ENCODE measurements at places on chromosomes 11 and 22.

DNA sequence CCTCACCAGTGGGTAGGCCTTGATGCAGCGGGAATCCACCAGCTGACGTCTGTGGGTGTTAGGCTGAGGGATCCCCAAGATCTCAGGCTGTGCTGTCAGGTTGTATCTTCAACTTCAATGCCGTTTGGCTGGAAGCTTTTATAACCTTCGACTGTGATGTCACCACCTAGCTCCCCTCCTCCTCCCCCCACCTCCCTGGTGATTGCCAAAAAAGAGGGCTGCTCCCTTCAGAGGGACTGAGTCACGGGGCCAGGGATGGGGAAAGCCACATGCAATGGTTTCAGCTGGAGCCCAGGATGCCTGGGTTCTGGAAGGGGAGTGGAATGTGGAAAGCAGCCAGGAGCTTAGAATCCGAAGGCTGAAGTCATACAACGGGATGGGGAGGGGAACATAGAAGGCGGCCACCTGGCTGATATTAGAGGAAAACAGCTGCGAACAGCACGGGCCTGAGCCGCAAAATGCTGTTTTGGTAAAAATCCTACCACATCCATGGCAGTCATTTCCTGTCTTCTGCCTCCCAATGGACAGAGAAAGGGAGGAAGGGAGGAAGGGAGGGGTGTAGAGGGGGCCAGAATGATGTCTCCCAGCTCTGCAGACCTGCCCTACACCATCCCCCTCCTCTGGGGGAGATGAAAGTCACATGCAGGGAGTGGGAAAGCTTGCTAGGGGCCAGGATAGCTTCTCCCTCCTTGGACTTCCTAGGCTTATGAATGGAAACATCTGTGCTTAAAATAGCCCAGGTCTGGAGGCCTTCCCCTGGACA is at the start of gene LRRN4CL:
LRRN4CL (minus strand) TSS at position 110 of the 763 bp plus-strand sequence. CDS start 1,022 bp downstream, outside the sequence.
- no peak for DNase-seq

- DNase-seq: no peak
Measured at GRCh38 chr22:45336971-45337431, 27.3 kb downstream of the FAM118A start.

- no peak for DNase-seq
Measured at GRCh38 chr11:106409222-106409621, 331.8 kb downstream of the AASDHPPT start.

DNA sequence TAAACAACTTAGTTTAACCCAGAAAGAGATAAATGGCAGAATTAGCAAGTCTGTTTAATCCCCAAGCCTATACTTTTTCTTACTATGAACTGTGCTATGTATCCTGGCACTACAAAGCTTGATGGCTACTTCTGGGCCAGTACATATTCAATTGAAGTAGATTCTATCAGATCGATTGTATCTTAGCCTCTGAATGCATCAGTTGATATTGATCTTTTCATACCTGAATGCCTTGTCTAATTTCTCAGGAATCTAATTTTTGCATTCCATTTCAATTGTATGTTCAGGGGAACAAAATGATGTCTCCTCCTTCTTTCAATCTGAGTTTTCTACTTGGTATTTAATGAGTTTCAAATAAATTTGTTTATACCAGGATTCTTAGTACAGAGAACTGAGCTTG is 1137.9 kb downstream of the LRRC4C start:
- no peak for DNase-seq

DNA sequence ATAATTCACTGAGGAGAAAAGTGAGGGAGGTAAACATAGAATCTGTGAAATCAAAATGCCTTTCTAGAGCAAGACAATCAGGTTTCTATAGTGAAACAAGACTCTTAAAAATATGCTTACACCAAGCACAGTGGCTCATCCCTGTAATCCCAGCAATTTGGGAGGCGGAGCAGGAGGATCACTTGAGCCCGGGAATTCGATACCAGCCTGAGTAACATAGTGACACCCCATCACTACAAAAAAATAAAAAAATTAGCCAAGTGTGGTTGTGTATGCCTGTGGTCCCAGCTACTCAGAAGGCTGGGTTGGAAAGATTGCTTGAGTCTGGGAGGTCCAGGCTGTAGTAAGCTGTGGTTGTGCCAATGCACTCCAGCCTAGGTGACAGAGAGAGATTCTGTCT is 43.2 kb upstream of the ME3 start:
- no peak for DNase-seq

DNA sequence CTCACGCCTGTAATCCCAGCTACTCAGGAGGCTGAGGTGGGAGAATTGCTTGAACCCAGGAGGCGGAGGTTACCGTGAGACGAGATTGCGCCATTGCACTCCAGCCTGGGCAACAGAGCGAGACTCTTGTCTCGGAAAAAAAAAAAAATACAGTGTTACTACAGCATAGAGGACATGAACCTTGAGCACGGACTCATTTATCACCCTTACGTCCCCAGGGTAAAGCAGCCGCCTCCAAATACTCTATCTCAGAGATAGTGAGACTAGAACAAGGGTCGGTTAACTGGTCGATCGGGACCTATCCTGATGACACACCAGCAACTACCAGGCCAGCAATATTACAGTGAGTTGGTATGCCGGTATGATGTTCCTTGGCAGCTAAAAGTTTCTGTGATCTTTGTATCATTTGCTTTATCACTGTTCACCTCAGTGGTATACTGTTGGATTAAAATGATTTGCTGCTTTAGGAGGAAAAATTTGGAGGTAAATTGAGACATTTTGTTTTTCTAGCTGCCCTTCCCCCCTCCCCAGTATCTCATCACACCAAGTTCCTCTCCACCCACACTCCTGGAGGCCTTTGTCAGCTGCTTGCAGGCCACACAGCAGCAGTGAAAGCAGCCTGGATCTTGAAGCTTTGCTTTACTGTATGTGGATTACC is 7.0 kb upstream of the SIDT2 start:
- DNase-seq: no peak

DNA sequence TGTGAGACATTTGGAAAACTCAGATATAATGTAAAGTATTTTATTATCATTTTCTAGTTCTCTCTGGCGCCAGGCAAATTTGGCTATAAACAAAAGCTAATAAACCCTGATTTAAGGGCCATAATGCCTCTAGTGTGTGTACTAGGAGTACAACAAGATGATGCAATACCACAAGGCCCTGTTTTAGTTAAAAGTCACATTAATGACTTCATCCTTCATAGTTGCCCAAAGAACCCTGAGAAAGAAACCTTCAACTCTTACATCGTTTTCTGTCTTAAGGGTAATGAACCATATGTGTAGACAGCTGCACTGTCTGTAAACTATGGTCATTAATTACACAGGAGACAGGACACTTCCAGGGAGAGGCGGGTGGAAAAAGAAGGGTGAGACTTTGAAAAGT is 538.4 kb downstream of the FAM181B start:
- no peak for DNase-seq

- DNase-seq: no peak
Measured at GRCh38 chr11:45179686-45180178, 33.3 kb downstream of the PRDM11 start.

GRCh38 chr22:26168330-26168851 is 871 bp upstream of the SEZ6L start:
- peak; percentile 50 for DNase-seq

- no peak for DNase-seq
Measured at GRCh38 chr22:49460592-49461281, 366.9 kb downstream of the BRD1 start.

DNA sequence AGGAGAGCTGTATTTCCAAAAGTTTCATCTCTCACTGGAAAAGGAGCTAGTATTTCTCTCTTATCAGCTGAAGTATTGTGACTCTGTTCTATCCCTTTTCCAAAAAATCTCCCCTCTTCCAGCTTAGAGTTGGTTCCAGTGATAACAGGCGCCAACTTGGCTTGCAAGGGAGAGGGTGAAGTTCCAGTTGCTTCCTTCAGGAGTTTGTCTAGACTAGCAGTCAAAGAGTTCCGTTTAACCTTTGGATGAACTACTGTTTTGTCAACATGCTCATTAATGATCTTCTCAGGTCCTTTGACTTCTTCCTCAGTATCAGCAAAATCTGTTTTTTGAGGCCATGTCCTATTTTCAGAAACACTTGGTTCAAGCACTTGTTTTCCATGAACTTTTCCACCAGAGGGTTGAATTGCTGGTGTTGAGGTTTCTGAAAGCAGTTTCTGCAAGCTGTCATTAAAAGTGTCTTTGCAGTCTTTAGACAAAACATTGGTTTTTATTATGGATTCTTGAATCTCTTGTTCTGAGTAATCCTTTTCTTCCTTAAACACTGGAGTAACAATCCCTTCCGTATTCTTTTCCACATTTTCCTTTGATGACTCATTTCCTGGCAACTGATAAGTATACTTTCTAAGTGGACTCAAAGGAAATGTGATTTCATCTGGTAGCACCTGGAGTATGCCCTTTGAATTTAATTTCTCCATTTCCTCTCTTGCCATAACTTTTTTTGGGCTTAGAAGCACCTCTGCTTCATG is 39.7 kb upstream of the CCDC89 start:
- no peak for DNase-seq

DNA sequence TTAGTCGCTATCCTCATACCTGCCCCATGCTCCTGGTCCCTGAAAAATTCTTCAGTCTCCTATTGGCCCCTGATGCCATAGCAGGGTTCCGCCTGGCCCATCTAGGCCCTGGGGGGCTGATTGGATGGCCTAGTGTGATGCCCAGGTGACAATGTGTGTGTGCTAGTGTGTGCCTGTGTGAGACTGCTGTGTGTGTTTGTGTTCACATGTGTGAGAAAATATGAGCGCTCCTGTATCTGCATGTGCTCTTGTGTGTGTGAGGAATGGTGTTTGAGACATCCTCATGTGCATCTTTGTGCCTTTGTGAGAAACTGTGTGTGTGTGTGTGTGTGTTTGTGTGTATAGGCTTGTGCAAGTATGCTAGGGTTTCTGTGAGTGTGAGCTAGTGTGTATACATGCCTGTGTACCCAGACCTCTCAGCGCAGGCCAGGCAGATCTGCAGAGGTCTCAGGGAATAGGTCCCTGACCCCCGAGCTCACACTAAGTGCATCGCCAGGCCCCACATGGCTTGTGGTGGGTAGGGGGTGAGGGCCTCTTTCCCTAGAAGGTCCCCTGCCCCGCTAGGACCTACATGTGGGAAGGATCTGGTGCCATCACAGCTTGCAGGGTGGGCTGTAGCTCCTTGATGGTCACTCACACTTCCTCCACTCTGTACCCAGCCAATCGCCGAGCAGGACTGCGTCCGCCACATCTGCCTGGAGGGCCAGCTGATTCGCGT is 64.6 kb downstream of the OTOG start:
- DNase-seq: no peak

DNA sequence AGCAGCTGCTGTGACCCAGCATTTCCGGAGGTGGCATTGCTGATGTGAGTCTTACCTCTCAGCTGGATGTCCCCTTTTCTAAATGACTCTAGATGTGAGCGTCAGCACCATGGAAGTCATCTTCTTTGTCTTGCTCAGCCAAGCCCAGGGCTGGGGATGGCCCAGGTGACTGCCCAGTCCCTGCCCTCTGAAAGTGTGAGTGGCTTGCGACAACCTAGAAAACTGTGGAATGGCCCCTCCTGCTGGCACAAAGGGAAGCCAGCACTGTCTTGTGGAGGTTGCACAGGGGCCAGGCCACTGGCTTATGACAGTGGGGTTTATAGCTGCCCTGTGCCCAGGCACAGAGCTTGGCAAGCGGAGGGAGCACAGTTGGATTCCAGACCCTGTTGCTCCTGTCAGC is 6.2 kb downstream of the TUB start:
- no peak for DNase-seq

- DNase-seq: no peak
Measured at GRCh38 chr11:61168800-61169199, 7.6 kb upstream of the VPS37C start.

DNA sequence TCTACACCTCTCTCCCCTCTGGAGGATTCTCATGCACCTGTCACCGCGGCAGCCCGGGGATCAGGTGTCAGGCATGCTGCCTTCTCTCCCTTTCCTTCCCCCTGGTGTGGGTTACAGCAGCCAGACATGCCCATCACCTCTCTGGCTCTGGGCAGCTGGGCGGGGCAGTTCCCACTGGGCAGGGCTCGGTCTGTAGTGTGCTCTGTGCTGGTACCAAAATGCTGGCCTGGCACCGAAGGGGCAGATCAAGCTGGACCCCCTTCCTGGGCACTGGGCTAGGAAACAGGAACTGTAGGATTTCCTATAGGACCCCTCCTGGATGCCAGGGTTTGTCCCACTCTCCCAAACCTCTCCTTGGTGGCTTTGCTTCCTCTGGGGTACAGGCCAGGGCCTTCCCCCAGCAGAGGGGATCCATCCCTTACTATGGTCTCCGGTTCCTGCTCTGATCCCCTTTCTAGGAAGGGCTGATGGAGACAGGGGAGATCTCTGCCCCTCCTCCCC is 821 bp downstream of the GAL3ST1 start:
- DNase-seq: no peak

GRCh38 chr11:128988242-128988970 is 45.7 kb upstream of the TP53AIP1 start:
- no peak for DNase-seq

GRCh38 chr11:16346975-16347374 is 9.4 kb downstream of the SOX6 start:
- DNase-seq: no peak

DNA sequence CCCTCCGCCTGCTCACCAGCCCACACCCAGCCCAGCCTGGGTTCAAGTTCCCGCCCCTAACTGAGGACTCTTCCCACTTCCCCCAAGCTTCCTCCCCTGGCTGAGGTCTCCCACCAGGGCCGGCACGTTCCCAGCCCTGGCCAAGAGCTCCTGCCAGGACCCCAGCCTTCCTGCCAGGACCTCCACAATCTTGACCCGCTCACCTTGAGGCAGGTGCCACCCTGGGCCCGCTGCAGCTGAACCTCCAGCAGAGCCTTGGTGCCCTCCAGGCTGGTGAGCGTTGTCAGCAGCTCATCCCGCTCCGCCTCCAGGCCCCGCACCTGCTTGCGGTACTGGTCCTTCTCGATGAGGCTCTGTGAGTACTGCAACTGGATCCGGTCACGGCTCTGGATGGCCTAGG is 13.2 kb downstream of the CARD10 start:
- DNase-seq: no peak

- no peak for DNase-seq
Measured at GRCh38 chr11:115324581-115325432, 179.4 kb downstream of the CADM1 start.

- no peak for DNase-seq
Measured at GRCh38 chr11:121293288-121293594, 670 bp downstream of the SC5D start.

- DNase-seq: no peak
Measured at GRCh38 chr11:131109257-131109656, 193.0 kb upstream of the SNX19 start.

DNA sequence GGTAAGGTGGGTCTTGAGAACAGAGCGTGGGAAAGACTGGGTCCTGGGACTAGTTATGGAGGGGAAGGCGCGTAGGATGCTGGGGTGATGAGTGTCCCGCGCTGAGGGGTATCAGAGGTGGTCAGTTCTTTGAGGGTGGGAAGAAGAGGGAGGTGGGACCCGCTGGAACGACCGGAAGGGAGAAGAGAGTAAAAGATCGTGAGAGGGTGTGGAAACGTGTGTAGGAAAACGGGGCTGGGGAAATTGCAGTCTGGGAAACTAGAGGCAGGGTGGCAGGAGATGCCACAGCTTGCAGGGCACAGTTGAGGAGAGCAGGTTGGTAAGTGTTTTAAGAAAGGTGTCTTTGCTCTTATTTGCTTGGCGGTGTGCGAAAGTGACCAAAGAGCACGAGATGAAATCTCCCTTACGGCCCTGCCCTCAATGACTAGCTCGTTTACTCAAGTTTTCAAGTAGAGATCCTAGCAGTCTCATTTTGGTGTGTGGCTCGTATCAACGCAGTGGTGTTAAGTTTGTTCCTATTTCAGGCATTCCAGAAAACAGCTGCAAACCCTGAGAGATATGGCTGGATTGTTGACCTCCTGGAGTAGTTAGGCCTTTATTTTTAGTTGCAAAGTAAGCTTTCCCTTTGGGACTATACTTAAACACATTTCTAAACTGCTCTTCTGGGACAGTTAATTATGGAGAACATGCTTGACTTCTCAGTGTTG is 615 bp downstream of the STT3A start:
- no peak for DNase-seq

Data from glutamatergic neuron (in vitro differentiated cells).